Breast epithelium (tissue), 4 donors: ENCODE measurements at places on chromosomes 7 and 10. TPM values are rescaled to one million over a fixed set of nuclear protein-coding genes. Genes with fewer than 3 reads are reported as not detected.

- DNase-seq, result no peak
Measured at GRCh38 chr7:94190599-94191061, 186.5 kb upstream of the BET1 start.

DNA sequence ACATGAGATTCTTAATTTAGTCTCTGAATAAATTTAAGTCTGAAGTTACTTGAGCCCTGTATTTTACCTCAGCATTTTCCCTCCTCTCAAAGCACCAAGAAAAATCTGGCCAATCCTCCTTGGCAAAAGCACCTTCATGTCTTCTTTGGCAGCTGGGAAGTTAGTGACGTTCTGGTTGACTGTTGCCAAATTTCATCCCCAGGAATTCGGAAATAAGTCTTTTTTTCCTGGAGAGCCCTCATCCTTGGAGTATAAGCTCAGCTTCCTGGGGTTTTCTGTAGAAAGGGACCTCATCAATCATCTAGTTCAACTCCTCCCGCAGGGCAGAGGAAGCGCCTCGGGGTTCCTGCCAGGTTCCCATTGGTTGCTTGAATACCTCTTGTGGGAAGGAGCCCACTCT is 377.6 kb downstream of the PHTF2 start:
- no peak for DNase-seq

The AGR2 gene
- 156 TPM for total RNA-seq

The LIPM gene
- total RNA-seq, result not detected

GRCh38 chr10:68165643-68166042 is 56.4 kb downstream of the MYPN start:
- no peak for DNase-seq

GRCh38 chr10:71040343-71040742 is 152.0 kb upstream of the PCBD1 start:
- no peak for DNase-seq

GRCh38 chr7:77626586-77627308 is 69.5 kb upstream of the RSBN1L start:
- DNase-seq, result no peak

GRCh38 chr10:43846187-43846680 is 197.6 kb upstream of the ZNF32 start:
- no peak for DNase-seq
